ENCODE measurements at places on chromosomes 1 and 21.

GRCh38 chr1:153307221-153307600 lies 5.5 kb downstream of the PGLYRP3 start:
- DNase-seq, result no peak

DNA sequence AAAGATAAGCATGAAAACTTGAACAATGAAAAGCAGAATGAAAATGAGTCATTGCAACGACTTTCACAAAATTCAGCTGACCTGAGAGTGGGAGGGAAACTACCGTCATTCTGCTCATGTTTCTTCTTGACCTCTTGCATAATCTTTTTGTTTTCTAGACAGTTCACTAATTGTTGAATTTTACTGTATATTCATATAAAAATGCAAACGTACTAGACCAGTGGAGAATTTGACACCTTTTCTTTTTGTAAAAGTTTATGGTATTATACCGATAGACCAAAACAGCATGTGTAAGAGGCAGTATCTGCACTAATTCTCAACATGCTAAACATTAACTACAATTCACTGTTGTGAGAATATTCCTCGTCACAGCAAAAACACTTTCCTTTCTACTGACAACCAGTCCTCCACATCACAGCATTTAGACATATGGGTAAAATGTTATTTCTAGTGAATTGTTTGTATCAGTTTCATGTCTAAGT lies 137.8 kb downstream of the GREM2 start:
- no peak for DNase-seq

GRCh38 chr1:202135221-202135721 lies 9.3 kb downstream of the ARL8A start:
- DNase-seq, result no peak

DNA sequence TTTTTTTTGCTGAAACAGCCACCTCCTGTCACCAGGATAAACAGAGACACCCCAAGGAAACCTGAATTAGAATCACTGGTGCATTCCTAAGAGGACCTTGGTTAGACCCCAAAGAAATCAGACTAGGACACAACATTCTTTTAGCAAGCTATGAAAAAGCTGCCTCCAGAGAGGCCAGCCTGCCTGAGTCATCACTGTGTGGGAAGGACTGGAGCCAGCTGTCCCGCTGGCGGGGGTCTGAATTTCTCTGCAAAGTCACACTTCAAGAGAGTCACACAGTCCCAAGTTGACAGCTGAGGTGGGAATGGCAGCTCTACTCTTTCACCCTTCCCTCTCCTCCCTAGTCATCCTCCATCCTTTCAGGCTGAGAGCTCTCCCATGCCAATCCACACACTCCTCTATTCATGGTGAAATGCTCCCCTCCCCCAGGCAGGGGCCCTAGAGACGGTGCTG lies 405.0 kb upstream of the POU3F1 start:
- DNase-seq, result no peak

GRCh38 chr1:36023098-36023769 lies 60.7 kb upstream of the TEKT2 start:
- DNase-seq, result no peak

- no peak for DNase-seq
Measured at GRCh38 chr1:164516591-164516990, 42.4 kb upstream of the PBX1 start.

GRCh38 chr1:227759341-227760300 lies 24.4 kb downstream of the SNAP47 start:
- DNase-seq, result no peak

DNA sequence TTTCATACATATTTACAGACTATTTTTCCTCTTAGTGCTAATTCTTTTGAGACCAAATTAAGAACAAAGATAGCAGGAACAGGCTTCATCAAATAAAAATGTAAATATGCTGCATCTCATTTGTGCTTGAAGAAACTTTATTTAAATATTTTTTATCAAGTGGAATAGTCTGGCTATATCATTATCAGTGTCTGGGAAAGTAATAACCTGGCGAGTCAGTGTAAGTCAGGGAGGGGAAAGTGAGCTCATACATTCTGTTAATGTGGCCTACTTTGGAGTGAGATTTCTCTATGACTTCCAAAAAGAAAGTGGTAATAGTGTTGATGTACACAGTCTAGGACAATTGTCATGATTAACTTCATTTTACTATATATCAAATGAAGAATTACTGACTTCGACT lies 1045.1 kb downstream of the ADGRL2 start:
- DNase-seq, result no peak

DNA sequence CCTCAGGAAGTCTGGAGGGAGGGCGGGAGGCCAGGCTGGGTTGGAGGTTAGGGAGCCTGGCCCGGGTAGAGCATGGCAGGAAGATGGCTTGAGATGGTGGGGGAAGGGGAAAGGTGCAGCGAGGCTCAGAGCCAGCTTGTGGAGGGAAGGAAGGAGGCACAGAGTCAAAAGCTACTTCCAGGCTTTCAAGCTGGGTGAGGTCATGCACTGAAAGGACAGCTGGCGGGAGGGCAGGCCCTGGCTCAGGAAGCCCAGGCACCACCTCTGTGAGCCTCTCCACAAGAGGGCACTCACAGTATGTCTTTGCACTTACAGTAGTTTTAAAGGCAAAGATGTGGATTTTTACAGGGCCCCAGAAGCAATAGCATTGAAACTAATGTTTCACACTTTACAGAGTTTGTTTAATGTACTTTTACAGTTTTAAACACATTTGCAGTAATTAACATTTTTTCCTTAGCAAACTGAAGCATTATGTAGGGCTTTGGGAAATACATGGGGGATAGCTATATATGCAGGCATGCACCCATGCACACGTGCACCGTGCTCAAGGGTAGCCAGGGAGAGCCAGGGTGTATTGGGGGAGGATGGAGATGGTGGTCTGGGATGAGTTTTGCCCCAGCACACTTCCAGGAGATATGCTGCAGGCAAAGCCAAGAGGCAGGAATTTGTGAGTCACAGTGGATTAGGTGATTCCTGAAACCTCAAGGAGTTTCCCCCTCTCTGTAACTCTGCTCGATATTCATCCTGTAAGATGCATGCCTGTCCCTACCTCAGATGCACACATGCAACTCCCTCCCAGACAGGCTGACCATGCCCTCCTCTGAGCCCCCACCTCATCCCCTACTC lies 6.1 kb upstream of the ADAM15 start:
- no peak for DNase-seq

DNA sequence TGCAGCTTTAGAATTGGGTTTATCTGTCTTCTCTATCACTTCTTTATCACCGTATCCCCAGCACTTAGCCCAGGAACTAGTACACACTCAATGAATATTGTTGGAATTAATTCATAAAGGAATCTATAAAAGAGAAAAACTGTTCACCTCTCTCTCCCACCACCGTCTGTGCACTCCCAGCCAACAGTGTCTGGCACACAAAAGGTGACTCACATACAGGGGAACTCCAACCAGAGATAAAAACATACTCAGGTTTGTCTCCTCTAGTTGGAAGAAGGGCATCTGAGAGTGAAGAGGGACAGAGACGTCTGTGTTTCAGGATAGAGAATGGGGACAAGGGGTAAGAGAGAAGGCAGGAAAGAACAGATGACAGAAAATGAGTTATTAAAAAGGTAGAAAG lies 10.0 kb downstream of the ITLN1 start:
- DNase-seq, result no peak

DNA sequence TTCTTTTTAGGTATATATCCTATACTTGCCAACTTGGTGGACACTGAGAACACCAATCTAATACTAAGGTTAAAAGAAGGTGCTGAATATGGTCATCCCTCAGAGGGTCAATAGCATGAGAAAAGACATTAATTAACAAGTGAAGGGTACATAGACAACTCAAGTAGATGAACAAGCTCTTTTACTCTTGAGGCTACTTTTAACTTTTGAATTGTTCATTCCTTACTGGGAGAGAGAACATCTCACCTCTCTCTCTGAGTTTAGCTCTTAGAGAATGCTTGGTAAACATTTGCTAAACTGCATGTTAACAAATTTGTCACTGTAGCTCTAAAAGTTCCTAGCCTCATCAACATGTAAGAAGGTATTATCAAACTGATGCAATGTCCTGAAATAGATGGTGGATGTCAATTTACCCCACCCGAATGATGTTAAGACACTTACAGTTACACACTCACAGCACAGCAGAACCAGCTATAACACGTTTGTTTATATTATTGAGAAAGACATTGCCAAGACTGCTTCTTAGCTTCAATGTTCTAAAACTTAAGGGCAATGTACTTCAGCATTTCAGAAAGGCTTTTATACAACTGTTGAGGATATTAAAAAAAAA lies 35.9 kb downstream of the HEATR1 start:
- no peak for DNase-seq

GRCh38 chr1:94719926-94720793 lies 100.0 kb upstream of the SLC44A3 start:
- DNase-seq, result no peak

DNA sequence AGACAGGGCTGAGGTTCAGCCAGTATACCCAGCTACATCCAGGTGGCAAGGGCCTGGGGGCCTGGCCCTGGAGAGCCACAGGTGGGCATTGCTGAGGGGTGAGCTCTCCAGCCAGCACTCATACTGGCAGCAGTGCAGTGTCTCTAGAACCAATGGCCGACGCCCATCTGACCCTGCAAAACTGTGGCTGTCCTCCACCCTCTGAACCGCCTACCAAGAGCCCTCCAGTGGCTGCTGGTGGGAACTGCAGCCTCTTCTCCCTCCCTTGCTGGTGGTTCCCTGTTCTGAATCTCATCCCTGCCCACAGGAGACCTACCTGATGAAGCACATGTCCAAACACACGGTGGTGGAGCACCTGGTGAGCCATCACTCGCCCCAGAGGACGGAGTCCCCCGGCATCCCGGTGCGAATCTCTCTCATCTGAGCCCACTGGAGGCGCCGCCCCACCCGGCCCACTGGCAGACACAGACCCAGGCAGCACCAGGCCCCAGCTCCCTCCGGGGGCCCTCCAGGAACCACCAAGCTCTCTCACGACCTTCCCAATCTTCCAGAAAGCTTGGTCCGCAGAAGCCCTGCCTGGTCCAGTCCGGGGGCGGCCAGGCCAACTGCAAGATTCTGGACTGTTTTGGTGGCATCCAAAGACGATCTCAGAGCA lies 22.1 kb downstream of the A3GALT2 start:
- no peak for DNase-seq

DNA sequence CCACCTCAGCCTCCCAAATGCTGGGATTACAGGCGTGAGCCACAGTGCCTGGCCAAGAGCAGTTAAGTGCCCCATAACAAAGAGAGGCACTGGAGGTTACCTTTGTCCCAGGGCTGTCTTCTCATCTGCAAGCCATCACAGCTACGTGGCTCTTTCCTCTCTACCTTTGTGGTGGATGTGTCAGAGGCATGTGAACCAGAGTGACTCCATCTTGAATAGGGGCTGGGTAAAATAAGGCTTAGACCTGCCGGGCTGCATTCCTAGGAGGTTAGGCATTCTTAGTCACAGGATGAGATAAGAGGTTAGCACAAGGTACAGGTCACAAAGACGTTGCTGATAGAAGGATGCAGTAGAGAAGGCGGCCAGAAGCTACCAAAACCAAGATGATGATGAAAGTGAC lies 59.4 kb upstream of the POU2F1 start:
- DNase-seq, result no peak

- no peak for DNase-seq
Measured at GRCh38 chr1:212162635-212163034, 122.6 kb upstream of the PPP2R5A start.

DNA sequence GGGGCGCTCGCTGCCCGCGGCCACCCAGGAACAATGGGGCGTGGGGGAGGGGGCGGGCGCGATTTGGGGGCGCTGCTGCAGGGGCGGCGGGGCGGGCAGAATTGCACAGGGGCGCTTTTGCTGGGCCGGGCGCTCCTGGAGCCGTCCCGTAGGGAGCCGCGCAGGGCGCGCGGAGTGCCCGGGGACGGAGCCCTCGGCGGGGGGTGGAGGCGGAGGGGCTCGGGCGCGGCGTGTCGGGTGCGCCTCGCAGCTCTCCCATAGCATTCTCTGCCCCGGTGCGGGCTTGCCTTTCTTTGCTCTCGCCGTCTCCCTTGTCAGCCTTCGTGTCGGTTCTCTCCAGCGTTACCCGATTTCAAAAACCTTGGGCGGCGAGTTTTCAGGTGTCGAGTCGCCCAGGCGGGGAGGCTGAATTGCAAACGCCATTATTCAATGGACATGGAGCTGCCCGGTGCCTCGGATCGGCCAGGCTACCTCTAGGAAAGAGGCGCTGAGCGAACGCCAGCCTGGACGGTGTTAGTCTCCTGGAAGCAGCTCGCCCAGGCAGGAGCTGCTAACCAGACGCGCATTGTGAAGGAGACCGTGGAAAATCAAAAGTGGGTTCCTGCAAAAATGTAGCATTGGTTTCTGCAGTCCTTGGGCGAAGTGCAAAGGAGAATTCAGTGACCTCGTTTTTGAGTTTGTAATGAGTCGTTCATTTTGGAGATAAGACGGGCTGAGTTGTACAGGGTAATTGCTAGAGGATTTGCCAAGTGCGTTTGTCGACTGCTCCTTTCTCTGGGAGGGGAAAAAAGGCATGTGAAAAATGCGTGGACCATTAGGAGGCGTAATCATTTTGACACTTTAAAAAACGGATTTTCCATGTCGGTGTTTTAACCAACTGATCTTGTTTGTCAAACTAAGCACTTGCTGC lies 626 bp downstream of the CXADR start:
- no peak for DNase-seq

DNA sequence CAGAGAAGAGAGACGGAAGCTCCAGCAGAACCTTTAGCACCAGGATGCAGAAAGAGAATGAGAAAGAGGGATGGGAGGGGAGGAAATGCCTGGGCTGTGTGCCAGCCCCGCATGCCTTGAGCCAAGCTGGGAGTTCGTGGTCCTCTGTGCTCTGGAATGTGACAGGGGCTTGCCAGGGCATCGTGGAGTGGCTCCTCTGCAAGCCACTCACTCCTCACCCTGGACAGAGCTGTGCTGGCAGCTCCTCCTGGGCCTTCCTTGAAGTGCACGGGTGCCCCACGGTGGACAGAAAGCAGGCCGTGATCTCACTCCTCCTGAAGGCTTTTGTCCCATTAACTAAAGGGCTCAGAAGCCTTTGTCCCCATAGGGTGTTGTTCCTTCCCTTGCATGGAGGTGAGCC lies 34.8 kb upstream of the PRELP start:
- no peak for DNase-seq

DNA sequence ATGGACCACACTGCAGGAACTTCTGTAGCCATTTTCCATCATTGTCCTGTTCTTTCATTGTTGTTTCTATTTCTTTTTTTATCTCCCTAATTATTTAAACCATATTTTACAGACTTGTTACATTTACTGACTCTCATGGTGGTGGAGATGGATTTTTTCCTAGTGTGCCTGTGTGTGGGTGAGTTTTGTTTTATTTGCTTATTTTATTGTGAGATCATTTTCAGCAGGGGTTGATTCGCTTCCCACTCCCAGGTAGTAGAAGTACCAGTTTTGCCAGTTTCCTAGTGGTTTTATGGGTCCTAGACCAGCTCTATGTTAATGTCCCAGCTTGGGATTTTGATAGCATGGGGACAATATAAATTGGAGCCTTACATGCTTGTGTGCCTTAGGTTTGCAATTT lies 80.0 kb upstream of the BACH1 start:
- no peak for DNase-seq

DNA sequence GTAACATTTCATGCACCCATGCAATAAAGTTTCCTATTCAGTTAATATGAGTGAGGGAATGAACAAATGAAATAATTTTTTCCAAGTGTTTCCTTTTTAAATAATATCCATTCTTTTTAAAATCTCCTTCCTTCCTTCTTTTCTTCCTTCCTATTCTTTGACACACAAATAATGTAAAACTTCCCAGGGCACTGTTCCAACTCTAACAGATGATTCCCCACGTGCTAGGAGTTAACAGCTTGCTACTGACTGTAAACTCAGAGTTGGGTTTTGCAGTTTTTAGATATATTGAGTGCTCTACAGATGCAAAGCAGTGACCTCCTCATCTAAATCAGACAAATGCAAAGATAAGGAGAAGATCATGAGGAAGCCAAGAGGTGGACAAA lies 54.0 kb upstream of the POU2F1 start:
- no peak for DNase-seq
